Stimulated activated CD8-positive, alpha-beta memory T cell treated with anti-CD3 and anti-CD28 coated beads, Interleukin-4, amount 100 ng/mL, for 24 hours (primary cell): ENCODE measurements at places on chromosomes 7 and 10.

GRCh38 chr10:50325449-50326171, 74.3 kb upstream of the ASAH2 start:
- DNase-seq: no peak

GRCh38 chr7:139990142-139990535, 72.6 kb downstream of the PARP12 start:
- no peak for DNase-seq

GRCh38 chr7:30841025-30841735, 70.0 kb downstream of the MINDY4 start:
- DNase-seq: no peak

DNA sequence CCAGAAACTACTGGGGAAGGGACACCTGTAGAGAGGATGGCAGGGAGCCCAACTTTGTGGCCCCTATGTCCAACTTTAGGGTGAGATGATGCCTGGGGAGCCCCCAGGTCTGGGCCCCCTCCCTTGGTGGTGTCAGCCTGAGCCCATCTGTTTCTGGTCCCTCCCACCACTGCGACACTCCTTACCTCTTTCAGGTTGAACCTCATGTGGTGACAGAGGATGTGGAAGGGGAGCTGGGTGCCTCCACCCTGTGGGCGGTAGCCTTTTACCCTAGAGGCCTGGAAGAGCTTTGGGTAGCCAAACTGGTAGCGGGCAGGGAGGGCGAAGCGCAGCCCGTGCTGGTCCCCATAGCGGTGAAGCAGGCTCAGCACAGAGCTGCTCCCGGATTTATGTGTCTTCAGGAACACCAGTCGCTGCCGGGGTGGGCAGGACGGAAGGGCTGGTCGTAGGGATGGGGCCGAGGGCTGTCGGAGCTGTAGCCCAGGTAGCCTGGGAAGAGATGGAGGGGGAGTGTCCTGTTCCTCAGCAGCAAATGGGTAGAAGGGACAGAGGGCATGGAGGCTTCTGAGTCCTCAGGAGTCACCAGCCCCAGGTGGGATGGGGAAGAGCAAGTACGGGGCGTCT, 2.0 kb downstream of the GAL3ST4 start:
- no peak for DNase-seq

DNA sequence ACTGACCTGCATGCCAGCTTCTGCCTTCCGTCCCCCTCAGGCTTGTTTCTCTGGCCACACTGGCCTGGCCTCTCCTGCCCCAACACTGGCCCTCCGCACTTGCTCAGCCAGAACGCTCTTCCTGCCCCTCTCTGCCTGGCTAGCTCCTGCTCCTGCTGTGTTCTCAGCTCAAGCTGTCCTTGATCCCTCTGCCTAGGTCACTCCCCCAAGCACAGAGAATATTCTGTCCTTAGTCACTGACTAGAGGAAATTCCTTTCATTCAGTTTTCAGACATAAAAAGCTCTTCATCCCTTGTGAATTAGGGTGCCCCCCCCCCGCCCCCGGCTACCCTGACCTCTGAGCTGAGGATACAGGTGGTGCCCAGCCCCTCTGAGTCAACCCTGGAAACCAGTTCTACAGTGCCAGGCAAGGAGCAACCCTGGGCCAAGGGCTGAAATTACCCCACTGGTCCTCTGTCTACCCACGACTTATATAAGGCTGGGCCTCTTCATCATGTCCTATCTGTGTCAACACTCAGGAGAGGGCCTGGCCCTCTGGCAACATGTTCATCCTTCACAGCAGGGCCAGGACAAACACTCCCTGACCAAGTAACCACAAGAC, 6.6 kb upstream of the SGPL1 start:
- no peak for DNase-seq

- DNase-seq: no peak
Measured at GRCh38 chr10:59245686-59246085, 69.2 kb downstream of the PHYHIPL start.
